CMK (cell line): ENCODE measurements at places on chromosomes 16 and 17.

- DNase-seq: no peak
These were observed 140.3 kb downstream of the ASIC2 start for GRCh38 chr17:33152783-33153182.

DNA sequence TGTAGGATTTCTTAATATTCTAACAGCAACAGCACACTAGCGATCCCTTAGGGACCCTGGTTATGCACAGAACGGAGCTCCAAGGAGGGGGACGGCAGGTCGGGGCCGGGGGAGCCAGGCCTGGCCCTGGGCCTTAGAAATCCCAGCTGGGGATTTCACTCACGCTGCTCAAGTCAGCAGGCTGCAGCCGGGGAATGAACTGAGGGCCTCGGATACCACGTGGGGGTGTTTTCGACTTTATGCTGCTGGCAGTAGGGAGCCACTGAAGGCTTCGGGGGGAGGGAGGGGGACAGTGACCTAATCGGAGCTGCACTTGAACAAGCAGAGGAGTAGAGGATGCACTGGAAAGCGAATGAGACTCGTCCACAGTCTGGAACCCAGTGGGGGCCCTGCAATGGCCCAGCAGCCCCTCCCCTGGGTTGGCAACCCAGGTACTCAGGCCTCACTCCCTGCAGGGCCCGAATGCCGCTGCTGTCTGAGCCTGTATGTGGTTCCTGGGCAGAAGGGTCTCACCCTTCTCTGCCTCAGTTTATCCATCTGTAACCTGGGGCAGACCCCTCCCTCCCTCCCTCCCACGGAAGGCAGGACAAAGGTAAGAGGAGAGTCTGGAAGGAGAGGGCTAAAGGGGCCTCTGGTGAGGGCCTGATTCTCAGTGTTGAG, 53.7 kb downstream of the RPH3AL start:
- no peak for DNase-seq

DNA sequence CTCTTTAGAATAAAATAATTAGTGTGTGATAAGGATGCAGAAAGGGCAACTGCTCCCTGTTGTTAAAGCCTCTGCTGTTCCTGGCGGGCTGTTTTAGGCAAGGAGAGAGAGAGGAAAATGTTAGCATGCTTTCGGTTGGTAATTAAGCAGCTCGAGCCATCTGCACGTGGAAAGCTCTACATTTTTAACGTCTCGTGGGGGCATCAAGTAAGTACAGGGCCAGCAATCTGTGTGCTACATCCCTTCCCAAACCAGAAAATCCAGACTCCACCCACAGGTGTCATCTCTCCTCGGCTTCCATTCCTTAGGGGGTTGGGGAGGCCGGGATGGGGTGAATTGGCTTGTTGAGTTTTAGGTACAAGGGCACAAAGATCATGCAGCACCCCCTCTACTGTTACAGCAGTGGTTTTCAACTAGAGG, 62.4 kb upstream of the MARCHF10 start:
- no peak for DNase-seq

DNA sequence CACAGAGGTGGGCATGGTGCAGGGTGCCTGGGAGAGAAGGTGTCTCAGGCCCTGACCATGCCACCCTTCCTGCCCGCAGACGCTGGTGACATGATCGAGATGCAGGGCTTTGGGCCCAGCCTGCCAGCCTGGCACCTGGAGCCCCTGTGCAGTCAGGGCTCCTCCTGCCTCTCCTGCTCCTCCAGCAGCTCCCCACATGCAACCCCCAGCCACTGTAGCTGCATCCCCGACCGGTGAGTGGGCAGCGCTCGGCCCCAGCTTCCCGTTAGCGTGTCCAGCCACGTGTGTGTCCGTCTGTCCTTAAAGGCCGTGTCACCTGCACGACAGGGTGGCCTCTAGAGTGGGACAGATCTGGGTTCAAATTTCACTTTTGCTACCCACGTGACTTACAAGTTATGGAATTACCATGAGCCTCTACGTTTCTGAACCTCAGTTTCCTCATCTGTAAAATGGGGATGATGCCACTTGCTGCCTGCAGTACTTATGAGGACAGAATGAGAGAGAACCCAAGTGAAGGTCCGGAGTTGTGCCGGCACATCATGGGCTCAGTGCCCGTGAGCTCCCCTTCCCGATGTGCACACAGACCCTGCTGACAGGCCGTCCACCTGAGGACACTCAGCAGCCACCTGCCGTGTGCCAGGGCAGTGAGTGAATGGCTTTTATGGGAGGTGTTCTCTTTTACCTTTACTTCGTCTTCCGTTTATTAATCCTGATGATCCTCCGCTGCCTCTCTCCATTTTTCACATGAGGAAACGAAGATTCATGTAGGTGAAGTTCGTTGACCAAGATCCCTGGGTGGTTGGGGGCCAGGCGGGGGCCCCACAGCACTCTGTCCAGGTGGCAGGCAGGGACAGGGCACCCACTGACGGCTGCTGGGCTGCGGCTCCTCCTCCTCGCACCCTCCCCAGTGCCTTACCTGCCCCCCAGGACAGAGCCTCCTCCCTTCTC, 29.4 kb downstream of the MNT start:
- no peak for DNase-seq

DNA sequence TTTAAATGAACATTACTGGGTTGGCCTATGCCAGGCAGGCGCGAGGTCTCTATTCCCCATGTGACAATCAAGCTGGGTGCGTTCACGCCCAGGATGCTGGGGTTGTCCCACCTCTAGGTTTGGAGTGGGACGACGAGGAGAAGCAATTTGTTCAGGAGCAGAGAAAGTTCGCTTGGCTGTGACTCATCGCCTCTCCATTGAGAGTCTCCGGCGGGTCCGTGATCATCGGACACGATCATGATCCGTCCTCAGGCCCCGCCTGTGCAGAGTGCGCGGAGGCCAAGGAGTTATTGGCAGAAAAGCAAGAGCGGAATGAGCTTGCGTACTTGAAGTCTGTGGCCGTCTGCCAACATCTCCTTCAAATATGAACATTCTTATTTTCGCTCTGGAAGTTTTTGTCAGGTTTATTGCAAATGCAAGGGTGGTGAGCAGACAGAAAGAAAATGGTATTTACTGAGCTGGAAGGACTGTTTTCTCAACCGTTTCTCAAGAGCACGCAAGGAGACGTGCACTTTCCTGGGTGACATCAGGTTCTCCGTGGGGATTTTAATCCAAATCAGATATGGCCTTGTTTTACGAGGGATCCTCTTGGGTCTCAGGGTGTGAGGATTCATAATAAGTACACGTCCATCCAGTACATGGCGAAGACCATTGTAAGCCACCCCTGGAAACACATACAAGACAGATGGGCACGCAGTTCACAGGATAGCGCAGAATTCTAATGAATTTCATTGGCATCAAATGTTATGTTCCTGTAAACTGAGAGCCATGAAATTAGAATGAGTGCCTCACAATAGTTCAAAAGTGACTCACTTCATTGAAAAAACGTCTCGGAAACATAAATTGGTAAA, 70.1 kb upstream of the CREBBP start:
- DNase-seq: no peak

DNA sequence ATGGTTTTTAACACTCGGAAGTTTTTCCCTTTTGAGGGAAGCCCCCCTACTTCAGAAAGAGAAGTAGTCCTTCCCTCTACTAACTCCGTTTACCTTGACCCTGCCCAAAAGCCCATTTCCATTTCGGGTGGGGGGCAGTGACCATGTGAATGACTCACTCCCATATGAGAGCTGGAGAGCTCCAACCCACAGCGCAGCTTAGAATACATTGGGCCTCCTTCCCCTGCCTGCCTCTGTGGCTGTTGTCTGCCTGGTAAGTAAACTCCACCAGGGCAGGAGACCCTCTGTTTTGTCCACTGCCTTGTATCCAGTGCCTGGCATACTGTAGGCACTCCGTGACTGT, 985 bp downstream of the SGSM2 start:
- no peak for DNase-seq

DNA sequence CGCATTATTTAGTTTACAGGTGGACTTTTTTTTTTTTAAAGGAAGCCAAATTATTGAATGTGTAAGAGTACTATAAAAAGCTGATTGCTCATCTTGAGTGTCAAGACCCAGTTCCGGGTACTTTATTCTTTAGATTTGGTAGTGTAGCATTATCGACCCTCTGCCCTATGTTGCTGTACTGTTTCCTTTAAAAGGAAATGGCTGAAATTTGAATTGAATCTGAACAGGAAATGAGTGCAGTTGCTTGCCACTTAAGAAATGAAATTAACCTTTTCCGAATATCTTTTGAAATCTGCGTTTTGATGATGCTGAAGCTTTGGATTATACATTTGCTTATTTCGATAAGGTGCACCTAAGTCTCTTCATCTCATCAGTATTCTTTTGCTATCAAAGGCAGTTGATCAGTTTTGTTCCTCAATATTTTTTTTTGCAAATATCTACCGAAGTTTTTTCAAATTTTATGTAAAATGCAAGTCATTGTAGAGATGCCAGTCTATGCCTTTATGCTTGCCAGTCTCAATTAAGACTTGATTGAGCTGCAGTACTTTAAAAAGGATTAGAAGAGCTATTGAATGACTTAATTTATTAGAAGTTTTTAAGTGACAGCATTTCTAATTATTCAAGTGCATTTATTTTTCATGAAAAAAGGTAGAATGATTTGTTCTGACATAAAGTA, 1.8 kb downstream of the GGNBP2 start:
- no peak for DNase-seq

- no peak for DNase-seq
These were observed 22.8 kb downstream of the OMG start for GRCh38 chr17:31274252-31274651.

DNA sequence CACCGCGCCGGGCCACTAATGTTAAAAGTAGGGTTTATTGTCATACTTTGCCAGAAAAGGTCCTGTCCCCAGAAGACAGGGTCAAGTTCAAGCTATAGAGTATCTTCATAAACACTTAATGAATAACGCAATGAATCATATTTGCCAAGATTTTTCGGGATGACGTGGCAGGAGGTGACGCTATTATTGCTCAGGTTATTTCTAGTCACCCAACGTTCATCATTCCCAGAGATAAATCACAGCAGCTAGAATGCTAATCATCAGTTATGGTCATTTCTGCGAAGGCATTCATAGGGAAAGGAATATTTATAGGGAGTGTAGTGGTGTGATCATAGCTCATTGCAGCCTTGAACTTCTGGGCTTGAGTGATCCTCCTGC, 2.0 kb downstream of the TMC5 start:
- no peak for DNase-seq

GRCh38 chr17:19333736-19334290, 28.7 kb downstream of the B9D1 start:
- DNase-seq: no peak

DNA sequence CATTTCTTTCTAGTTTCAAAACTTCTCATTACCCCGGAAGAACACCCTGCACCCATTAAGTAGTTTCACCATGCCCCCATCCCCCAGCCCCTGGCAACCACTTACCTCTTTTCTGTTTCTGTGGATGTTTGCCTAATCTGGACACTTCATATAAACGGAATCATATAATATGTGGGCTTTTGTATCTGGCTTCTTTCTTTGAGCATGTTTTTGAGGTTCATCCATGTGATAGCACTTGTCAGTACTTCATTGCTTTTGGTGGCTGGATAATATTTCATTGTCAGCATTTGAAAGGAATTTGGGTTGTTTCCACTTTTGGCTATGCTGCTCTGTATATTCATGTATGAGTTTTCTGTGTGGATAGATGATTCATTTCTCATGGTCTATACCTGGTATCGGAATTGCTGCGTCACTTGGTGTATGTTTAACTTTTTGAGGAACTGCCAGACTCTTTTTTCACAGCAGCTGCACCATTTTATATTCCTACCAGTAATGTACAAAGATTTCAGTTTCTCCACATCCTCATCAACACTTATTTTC, 30.0 kb upstream of the SLC5A10 start:
- no peak for DNase-seq

- DNase-seq: no peak
These were observed 56.3 kb downstream of the CREBBP start for GRCh38 chr16:3824121-3824795.

DNA sequence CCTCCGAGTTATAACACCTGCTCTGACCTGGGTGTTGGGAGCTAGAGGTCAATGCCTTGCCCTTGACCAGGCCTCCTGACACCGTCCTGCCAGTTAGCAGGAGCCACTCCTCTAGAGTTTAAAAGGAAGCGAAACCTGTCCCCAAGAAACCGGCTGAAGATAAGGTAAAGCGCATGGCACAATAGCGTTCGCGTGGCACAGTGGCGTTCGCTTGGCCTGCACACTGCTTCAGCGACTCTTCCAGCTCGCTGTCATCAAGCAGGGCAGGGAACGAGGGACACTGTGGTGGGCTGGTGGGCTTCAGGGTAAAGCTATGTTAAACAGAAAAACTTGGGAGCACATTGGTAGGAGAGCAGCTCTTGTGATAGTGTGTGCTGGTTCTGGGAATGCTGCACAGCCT, 28.2 kb upstream of the ETV4 start:
- no peak for DNase-seq

- DNase-seq: no peak
These were observed 393.2 kb downstream of the PMP22 start for GRCh38 chr17:14871921-14872320.

DNA sequence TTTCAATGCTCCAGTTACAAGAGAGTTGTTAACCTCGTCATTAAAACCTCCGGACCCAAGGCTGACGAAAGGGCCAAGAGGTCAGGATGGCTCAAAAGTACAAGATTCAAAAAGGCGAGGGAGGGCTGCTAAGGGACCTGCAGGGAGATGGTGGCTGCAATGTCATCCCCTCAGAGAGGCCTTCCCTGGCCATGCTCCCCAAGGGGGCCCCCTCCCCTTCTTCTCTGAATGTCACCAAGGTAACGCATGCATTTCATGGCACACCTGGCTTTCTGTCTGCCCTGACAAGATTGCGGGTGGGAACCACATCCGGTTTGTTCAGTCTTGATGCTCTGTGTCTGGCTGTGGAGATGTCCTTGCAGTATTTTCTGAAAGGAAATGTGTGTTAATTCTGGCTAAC, 89.9 kb downstream of the C16orf78 start:
- DNase-seq: no peak

DNA sequence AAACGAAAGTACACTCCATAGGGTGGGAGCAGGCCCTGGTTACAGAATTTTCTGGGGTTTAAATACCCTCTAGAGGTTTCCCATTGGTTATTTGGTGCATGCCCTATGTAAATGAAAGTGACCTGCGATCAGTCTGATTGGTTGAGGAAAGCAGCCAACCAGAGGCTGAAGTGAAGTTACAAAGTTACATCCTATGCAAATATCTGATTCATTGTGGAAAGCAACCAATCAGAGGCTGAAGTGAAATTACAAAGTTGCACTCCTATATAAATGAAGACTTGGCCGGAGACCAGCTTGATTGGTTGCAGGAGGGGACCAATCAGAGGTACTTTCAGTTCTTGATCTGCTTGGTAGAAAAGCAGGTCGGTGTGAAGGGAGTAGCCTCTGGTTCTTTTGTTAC, 24.4 kb downstream of the NAA60 start:
- DNase-seq: no peak

- no peak for DNase-seq
These were observed 39.2 kb upstream of the GSE1 start for GRCh38 chr16:85573696-85574641.
